HuH-7 (cell line): ENCODE measurements at places on chromosomes 2 and 18.

GRCh38 chr2:79530443-79530842, 17.6 kb downstream of the CTNNA2 start:
- DNase-seq: no peak

GRCh38 chr2:19868224-19868623, 33.6 kb downstream of the TTC32 start:
- no peak for DNase-seq

GRCh38 chr2:73081181-73081671, 9.7 kb upstream of the SFXN5 start:
- DNase-seq: no peak

- no peak for DNase-seq
Measured at GRCh38 chr2:152825834-152826233, 107.4 kb downstream of the ARL6IP6 start.

GRCh38 chr18:76370686-76371085, 124.4 kb downstream of the ZNF516 start:
- DNase-seq: no peak

GRCh38 chr2:112972423-112973086, 5.3 kb upstream of the IL36G start:
- DNase-seq: no peak

DNA sequence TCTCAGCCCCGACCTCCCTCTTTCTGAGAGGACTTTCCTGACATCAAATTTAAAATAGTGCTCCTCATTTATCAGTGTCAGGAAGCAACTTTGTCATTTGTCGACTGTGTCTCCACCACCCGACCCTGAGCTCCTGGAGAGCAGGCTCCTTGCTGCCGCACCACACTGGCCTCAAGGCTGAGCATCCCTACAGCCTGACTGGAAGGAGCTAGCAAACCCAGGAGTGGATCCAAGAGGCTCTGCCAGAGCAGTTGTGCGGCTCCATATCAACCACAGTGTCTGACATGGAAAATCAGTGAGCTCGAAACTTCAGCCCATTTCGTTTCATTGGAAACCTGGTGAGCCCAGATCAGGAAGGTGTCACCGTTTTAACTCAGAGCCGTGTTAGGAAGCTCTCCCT, 125.2 kb downstream of the PTGR3 start:
- DNase-seq: no peak

GRCh38 chr2:193462411-193462810, 1267.7 kb upstream of the TMEFF2 start:
- DNase-seq: no peak

DNA sequence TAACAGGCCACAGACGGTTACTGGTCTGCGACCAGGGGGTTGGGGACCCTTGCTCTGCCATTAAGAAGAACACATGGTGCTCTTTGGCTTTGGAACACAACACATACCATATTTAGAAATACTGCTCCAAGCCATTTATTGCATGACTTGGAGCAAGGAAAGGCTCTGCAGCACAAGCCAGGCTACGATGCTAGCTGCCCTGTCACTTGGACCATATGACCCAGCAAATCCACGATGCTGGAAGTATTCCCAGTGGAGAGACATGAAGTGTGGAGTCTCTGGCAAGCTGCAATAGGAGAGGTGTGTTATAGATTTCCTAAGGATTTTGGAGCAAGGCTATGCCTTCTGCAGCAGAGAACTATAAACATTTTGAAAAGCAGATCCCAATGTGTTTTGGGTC, 171.2 kb downstream of the HAUS1 start:
- DNase-seq: no peak

DNA sequence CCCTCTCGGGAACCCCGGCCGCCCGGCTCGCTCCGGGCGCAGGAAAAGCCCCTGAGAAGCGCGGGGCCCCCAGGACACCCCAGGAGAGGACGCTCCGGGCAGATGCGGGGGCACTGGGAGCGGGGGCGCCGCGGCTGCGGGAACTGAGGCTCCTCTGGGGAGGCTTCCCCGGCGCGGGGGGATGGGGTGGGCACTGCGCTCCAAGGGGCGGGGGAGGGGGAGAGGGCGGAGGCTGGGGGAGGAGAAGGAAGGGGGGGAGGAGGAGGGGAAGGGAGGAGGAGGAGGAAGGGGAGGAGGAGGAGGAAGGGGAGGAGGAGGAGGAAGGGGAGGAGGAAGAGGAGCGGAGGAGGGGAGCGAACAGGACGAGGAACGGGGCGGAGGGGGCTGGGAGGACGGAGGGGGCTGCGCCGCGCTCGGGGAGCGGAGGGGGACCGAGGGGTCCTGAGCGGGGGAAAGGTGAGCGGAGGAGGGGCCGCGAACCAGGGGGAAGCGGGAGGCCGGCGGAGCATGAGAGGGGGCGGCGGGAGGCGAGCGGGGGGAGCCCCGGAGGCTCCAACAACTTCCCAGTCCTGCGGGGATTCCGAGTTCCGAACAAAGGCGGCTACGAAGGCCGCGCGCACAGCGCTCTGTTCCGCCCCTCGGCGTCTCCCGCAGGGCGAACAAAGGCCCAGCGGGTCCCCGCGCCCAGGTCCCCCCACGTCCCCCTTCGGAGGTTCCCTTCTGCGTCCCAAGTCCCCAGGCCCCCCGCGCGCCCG, 742 bp downstream of the PXDN start:
- no peak for DNase-seq

- no peak for DNase-seq
Measured at GRCh38 chr2:25301453-25302352, 40.0 kb downstream of the DNMT3A start.

- DNase-seq: no peak
Measured at GRCh38 chr2:46331109-46331766, 34.0 kb downstream of the EPAS1 start.

DNA sequence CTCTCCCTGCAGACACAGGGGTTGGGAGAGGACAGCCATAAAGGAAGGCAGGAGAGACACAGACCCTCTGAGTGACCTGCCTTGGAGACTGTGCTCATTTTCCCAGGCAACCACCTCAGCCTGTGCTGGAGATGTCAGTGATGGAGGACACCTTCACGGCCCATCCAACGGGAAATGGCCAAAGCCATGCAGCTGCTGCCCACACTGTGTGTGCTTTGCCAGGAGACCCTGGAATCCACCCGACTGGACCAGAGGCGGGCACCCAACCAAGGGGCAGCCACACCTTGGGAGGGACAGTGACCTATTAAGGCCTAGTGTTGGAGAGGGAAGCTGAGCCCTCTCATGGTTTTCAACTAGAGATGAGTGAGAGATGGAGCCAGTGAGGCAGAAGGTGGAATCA, 192.5 kb downstream of the SMAD2 start:
- DNase-seq: no peak

GRCh38 chr2:237943395-237944094, 23.3 kb upstream of the UBE2F start:
- no peak for DNase-seq

DNA sequence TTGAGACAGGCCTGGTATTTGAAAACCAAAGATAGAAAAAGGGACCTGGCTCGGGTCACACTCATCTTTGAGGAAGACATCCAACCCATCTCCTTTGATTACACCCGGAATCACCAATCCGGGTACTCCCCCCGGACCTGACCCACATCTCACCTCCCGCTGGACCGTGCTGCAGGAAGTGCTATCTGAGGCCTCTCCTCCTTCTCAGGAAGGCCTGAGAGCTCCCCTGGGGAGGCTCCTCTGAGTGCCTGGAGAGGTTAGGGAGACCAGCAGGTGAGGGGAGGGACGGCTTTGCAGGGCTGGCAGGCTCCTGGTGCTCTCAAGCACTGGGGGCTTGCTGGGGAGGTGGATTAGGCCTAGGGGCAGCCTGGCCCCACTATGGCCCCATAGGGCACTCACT, 170.9 kb downstream of the ACKR3 start:
- DNase-seq: no peak

DNA sequence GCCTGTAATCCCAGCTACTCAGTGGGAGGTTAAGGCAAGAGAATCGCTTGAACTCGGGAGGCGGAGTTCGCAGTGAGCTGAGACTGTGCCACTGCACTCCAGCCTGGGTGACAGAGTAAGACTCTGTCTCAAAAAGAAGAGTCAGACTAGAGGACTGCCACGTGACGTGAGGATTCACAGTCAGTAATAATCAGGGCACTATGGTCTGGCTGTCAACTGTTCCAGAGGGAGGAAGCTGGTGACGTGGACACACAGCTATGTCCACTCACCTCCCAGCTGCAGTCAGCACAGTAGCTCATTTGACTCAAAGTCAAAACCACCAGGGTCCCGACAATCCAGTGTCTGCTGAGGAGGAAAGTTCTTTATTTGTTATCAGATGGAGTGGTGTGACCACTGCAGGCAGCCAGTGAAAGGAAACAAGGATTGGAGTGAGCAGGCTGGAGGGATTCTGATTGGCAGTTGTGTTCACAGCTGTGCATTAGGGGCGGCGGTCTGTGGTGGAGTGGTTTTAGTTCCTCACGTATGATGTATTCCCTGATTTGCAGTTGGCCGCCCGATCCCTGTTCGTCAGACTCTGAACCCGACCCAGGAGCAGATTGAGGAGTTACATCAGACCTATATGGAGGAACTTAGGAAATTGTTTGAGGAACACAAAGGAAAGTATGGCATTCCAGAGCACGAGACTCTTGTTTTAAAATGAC, 37.9 kb downstream of the MOGAT1 start:
- DNase-seq: peak; percentile 77

DNA sequence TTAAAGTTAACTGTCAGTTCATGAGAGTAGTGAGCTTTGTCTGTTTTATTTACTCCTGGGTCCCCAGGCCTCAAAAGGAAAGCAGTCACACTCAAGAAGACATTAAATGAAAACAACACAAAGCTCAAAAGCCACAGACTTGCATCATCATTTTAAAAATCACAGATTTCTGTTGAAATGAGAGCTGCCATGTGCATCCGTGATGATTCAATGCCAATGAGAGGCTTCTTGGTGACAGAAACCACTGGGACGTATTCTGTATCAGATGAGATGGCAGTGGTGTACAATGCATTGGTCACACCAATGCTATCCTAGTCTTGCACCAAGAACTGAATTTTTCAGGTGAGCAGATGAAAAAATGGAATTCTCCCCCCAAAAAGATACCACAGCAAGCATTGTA, 204.8 kb downstream of the ANAPC1 start:
- no peak for DNase-seq

GRCh38 chr18:31497836-31498573, at the start of gene DSG2:
TSS of gene DSG2 (plus strand) at chr18:31498177. CDS start at chr18:31498252, 75 bp downstream.
- peak; percentile 43 for DNase-seq

DNA sequence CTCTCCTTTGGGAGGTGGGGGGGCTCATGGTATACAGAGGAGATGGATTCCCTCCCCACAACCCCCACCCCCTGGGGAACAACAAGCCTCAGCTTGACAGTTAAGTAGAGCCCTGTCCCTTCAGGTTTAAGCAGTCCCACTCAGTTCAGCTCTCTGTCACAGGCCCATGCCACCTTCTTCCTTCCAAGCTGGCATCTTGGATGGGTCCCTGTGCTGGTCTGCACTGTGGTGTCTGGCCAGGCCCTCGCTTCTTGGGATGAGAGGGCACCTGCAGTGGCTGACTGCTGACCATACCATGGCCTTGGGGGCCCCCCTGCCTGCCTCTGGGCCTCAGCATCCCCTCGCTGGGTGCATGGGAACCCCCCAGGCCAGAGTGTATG, 20.4 kb upstream of the GPR17 start:
- DNase-seq: no peak

DNA sequence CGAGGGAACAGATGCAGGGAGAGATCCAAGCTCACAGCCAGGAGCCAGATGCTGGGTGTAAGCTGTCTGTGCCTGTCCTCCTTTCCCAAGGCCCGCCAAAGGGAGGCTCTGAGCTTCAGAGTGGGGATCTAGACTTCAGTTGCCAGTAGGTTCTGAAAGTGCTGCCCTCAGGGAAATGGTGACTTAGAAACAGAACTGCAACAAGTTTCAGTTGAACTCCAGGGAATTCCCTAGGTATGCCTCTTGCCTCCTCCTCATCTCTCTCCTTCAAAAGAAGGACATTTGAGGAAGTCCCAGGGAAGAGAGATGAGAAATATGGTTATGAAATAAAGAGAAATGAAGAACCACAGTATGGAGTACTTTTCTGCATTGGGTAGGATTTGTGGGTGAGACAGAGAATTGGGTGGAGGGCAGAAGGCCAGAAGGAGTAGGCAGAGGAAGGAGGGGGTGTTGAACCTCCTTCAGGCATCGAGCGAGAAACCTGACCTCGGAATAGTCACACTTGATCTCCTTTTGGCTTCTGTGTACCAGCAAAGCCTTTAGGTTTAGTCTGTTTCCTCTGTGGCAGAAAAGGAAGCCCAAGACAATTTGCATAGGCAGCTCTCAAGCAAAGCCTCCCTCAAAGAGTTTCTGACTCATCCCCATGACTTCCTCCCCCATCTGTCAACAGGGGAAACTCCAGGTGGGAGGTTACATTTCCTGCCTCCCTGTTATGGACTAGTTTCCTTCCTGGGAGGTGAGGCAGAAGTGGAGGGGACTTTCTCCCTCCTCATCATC, 45.7 kb downstream of the QPCT start:
- no peak for DNase-seq

DNA sequence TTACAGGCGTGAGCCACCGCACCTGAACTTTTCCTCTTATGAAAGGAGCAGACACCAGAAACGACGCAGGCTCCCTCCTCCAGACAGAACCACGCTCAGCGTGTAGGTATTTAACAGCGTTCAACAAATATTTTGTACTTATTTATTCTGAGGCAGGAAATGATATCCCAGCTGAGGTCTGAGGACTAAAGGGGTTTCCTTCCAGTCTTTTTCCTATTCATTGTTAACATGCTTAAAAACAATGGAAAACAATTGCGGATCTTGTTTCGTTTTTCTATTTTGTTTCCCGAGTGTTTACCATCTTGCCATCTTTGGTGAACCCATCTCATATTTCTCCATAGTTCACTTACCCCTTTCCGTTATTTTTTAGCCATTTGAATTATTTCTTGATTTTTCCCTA, 43.7 kb upstream of the FOSL2 start:
- DNase-seq: no peak
